ENCODE measurements at places on chromosomes 5 and 9.

DNA sequence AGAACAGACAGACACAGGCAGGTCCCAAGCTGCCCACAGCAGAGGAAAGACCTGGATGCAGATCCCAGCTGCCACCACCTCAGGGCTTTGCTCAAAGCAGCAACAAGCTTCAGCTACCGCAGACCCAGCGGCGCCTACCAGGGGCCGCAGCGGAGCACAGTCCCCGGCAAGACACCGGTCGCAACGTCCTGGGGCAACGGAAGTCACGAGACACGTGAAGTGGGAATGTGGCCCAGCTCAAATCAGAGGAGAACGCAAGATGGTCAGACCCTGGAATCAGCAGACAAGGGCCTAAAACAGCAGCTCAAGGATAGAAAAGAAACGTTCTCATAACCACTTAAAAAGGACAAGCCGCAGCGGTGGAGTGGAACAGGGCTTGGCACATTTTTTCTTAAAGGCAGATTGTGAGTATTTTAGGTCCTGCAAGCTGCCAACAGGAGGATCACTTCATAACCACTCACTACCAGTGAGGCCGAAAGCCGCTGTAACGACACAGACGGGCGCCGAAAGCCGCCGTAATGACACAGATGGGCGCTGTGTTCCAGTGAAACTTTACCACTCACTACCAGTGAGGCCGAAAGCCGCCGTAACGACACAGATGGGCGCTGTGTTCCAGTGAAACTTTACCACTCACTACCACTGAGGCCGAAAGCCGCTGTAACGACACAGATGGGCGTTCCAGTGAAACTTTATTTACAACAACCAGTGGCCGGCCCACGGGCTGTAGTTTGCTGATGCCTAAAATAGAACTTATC is 21.7 kb downstream of the SLC9A3 start:
- DNase-seq, result no peak

DNA sequence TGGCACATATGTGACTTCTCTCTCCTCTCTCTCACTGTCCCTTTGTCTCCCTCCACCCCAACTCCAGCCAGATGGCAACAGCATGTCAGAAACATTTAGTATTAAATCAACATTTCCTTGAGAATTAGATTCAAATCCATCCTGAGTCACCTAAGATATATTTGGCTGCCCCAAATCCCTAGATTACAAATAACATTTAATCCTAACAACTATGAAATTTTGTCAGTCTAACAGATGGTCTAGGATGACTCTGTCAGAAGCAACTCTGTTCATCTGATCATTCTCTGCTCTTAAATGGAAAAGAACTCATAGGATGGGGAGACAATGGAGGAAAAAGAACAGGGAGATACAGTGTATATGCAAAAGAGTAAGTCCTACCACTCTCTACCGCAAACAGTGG is 201.2 kb downstream of the TSSK1B start:
- DNase-seq, result no peak

DNA sequence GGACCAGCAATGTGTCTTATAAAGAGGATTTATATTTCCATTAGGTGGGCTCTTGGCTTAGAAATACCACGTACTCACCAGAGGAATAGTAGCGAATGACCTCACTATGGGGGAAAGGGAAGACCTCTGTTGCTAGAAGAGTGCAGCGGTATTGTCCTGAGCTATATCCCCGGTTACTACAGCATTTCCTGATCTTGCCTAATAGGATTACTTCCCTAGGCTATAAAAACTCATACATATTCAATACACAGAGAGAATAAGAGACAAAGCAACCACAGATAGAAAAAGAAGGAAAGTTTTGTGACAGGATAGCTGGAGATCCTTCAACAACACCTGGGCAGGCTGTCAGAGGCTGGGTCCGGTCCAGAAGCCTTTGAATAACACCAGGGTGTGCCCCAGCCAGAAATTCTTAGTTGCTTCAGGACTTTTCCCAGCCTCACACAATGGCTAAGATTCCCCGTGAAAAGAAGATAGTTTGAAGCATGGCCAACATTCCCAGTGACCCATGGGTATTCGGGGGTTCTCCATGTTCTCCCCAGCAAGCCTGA is 85.4 kb downstream of the TRIM36 start:
- no peak for DNase-seq

- peak; percentile 87 for DNase-seq
Observed at GRCh38 chr9:120877276-120878034, 467 bp upstream of the PHF19 start.

Data from stimulated activated naive CD8-positive, alpha-beta T cell treated with anti-CD3 and anti-CD28 coated beads, Interleukin-15, Interleukin-2, amounts not matched to agents 100 U/mL and 50 U/mL, for 24 hours (primary cell).